Retina (tissue), 1 donor: ENCODE measurements at places on chromosomes 5 and 9.

GRCh38 chr9:70569070-70569772 is 154.8 kb upstream of the KLF9 start:
- no peak for DNase-seq

DNA sequence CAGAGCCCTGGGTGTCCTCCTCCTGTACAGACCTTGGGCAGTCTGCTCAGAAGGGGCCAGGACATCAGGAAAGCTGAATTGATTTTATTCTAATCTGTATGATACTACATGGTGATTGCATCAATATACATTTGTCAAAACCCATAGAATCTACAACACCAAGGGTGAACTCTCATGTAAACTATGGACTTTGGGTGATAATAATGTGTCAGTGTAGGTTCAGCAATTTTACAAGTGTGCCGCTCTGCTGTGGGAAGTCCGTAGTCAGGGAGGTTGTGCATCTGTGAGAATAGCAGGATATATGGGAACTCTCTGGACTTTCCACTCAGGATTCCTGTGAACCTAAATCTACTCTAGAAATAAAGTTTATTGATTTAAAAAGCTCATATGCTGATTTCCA is 155.3 kb upstream of the NFIL3 start:
- no peak for DNase-seq

DNA sequence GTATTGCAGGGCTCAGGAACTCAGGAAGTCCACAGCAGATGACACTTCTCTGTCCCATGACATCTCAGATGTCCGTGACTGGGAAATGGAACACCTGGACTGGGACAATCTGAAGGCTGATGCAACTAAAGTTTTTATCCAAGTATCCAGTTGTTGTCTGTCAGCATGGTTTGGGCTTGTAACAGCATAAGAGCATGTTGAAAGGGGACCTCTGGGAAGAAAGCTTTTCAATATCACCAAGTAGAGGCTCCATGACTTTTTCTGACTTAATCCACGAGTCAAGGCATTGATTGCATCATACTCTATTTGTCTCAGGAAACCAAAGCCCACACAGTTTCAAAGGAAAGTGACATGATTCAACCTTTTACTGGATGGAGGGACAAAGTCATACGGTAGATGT is 807.7 kb downstream of the MTRR start:
- no peak for DNase-seq

DNA sequence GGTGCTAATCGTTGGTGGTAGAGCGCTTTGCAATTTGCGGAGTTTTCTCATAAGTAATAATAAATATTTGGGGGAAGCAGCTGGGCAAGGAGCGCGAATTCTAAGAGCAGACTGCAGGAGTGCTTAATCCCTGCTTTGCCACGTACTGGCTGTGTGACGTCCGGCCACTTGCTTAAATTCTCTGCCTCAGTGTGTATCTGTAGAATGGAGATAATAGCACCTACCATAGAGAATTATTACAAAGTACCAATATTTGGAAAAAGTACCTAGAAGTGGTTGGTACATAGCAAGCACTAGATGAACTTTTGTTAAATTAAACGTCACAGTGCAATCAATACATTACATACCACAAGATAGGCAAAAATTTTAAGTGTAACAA is 598 bp upstream of the TMED7 start:
- no peak for DNase-seq

DNA sequence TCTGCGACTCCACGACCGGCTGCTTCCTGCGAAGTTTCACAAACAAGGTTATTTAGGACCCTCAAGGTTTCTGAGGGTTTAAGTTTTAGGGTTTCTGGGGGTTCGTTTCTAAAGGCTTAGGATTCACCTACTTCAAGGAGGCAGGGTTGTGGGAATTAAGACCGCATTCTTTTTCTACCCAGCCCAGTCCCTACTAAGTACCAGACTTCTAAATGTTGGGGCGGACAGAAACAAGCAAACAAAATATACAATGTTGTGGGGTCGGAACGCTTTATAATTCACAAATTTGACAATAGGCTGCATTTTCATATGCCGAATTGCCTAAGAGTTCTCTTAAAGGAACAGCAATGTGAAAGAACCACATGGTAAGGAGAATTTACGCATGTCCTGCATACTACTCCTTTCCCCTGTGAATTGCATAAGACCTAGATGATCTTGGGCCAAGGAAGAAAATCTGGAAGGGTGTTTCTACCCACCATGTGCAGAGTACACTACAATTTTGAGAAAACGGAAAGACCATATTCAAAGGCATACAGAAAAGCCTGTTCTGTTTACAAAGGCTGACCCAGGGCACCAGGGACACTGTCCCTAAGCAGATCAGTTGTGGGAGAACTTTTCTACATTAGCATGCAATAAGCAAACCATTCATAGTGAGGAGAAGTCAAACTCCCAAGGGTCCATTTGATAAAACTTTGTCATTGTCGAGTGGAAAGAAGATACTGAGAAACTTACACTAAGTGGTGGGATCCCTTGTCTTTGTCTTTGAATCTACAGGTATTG is 457.3 kb downstream of the RAB3C start:
- DNase-seq = no peak

DNA sequence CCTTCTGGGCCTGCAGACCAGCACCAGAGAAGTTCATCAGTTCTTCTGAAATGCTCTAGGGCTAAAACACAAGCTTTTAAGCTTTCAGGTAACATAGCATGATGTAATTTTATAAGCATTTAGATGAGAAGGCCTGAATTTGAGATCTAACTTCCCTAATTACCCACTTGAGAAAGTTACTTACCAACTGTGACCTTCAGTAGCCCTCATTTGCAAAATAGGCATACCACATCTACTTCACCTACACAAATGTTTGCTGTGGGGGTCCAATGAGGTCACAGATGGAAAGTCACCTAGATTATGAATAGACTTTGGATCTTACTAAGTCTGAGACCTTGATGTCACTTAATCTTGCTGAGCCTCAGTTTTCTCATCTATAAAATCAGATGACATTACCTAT is 36.5 kb downstream of the FBXO10 start:
- DNase-seq = no peak

DNA sequence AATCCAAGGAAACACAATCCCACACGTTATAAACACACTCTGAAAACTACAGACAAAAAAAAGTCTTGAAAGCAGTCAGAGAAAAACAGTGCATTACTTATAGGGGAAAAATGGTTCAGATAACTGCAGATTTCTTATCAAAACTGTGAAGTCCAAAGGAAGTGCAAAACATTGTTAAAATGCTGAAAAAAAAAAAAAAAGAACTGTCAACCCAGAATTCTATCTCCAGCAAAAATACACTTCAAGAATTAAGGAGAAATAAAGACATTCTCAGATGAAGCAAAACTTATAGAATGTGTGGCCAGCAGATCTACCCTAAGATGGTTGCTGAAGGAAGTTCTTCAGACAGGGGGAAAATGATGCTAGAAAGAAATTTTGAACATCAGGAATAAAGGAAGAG is 40.4 kb downstream of the ADAMTS2 start:
- DNase-seq = no peak

DNA sequence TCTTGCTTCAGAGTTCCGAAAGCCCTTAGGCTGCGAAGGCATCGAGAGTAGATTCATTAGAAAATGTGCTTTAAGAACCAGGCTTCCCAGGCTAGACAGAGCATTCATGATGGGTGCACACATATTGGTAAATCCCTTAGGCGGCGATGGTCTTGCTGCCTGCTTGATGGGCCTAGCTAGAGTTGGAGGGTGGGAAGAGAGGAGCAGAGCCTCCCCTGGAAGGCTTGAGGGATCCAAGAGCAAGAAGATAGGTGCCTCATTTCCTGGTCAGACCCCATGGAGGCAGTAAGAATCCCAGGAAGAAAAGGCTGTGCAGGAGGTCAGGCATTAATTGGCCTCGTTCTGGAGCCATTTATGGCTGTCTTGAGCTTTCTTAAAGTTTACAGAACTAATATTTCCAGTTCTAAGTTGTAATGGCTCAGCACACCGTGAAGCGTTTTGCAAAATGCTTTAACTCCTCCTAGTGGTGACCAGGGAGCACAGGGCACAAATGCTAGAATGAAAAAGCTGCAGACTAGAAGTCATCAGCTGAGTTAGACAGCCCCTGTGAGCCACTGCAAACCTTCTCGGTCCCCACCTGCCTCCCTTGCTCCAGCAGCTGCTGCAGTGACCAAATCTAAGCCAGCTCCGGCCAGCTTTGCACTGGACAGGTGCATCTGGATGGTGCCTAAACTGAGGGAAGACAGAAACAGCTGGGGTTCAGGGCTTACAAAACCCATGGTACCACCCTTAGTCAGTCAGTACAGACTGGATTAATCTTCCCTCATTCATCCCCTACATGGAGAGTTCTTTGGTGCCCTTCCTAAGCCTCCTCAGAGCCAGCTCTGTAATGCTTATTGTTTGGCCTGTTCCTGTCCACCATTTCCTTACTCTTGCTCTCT is 14.7 kb downstream of the SLC45A2 start:
- peak; percentile 30 for DNase-seq

GRCh38 chr9:124676159-124676551 is 95.0 kb downstream of the NR6A1 start:
- DNase-seq = no peak

- DNase-seq = no peak
Observed at GRCh38 chr9:112203536-112203935, 28.4 kb upstream of the SUSD1 start.

DNA sequence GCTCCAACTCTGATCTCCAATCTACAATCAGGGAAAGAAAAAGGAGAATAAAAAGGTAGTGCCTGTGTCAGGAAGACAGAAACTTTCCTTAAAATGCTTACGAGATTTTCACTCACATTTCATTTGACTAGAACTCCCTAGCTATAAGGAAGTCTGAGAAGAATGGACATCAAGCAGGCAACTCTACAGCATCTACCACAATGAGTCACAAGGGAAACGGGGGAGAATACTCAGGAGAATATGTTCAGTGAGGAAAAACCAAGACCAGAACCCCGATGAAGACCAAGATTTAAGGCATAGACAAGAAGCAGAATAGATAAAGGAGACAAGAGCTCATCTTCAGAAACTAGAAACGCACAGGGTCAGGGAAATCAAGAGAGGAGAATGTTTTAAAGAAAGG is 9.0 kb upstream of the SETD9 start:
- no peak for DNase-seq

DNA sequence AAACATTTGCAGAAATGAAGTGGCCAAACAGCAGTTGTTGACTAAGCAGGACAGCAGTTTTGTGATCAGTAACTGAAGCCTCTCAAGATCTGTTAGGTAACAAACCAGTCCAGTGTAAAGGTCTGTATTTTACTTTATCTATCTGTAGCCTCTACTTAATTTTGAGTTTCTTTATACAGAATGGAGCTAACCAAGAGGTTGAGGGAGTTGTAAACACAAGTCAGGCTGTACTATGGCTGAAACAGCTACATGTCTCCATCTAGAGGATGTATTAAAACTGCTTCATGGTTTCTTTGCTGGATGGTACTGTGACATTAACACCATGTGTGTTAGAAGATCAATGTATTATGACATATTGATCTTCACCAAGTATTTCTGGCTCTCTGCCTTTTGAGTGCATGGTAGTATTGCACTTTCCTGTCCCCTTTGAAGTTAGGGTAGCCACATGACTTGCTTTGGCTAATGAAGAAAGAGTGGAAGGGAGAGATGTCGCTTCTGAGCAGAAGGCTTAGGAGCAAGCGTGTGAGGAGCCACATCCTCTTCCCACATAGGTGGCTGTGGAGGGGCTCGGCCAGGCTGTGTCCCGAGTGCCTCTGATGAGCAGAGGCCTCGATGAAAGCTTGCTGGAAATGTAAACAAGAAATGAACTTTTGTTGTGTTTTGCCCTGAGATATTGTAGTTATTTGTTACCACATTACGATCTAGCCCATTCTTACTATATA is 105.6 kb upstream of the PCA3 start:
- DNase-seq = no peak

DNA sequence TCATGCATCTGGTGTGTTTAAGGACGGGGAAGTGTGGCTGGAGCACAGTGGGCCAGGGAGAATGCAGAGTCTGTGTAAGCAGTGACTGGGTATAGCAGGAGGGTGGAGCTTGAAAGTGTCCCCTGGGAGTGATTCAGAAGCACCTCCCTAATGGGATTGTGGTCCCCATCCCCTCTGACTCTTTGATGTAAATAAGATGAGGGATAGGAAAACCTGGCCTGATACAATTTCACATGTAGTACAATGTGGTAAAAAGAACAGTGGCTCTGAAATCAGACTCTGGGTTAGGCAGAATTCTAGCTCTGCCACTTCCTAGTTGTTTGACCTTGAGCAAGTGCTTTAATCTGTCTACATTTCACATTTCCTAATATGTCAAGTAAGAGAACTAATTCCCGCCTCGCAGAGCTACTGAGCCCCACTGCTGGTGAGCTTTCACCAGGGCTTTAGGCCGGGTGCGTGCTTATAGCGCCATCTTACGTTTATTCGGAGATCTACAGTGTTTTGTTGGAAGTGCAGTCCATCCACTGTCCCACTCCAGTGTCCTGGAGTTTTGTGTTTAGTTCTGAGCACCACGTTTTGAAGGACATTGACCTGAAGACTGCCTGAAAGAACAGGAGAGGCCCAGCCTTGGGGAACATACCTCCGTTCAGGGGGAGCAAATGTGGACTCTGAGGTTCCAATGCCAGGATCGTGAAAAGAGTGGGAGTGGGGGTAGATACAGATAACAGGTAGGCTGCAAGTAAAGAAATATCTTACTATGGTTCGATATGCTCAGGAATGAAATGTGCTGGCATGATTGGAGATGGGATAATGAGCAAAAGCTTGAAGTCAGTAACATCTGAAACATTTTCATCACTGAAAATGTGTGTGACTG is 51.2 kb upstream of the TESK1 start:
- DNase-seq = peak; percentile 80

DNA sequence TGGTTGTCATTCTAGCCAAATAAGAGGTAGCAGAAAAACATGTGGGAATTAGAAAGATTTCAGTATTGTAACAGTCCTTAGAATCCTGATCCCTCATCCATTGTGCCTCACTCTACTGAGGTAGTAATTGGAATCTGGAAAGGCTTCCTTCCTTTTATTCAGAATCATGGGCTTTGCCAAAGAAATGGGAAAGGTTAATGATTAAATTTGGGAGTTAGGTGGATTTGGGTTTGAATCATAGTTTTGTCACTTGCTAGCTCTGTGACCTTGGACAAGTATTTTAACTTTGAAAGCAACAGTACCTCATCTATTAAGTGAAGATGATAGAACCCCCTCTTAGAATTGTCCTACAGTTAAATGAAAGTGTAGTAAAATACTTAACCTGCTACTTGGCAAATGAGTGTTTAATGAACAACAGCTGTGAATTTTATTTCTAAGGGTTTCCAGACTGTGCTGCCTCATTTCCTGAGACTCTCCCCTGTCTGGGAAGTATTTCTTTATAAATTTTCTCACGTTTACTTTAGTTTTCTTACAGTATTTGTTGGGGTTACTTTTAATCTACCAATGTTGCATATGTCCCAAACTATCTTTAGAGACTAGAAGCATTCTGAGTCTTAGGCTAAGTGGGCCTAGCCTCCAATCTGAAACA is 11.7 kb downstream of the SPDL1 start:
- DNase-seq = no peak

DNA sequence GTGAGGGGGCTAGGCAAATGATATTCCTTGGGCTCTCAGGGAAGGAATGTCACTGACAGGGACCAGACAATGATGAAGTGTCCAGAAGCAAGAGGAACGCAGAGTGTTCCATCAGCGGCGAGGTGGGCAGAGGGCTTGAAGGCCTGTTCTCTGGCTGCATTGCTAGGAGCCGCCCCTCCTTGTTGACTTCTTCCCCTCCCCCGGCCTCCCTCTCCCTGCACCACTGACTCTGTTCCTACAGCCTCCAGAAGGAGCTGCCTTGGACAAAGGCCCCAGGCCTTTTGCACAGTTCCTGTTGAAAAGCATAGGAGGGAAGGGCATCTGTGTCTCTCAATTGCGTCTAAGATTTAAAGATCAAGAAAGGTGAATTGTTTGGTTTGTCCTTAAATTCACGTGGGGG is 12.4 kb downstream of the TLX3 start:
- DNase-seq = no peak

GRCh38 chr9:122377241-122378164 is 6.7 kb downstream of the PTGS1 start:
- DNase-seq = no peak
